ENCODE measurements at places on chromosomes 5 and 9. TPM values are rescaled to one million over a fixed set of nuclear protein-coding genes. Genes with fewer than 3 reads are reported as not detected.

DNA sequence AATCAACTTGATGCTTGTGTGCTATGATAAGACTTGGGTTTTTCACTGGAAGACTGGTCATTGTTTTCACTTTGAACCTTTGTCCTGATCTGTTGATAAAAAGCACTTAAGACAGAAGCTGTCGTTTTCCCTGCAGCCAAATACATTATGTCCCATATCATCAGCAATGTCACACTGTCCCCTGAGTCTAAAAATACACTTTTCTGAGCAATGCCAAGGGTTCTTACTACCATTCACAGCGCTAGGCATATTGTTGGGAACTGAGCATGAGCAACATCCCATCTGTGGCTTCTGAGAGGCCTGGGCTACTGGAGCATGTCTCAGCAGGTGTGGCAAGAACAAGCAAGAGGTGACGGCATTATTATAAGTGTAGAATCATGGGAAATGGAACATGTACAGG, 81.8 kb downstream of the SEMA6A start:
- no peaks in the 10 kb centered on the region for H3K27me3 ChIP-seq
- H3K27ac ChIP-seq = no peak overlapping the region
- no peak overlapping the region for H3K4me3 ChIP-seq
- DNase-seq = no peak
- H3K36me3 ChIP-seq = no peaks in the 10 kb centered on the region

DNA sequence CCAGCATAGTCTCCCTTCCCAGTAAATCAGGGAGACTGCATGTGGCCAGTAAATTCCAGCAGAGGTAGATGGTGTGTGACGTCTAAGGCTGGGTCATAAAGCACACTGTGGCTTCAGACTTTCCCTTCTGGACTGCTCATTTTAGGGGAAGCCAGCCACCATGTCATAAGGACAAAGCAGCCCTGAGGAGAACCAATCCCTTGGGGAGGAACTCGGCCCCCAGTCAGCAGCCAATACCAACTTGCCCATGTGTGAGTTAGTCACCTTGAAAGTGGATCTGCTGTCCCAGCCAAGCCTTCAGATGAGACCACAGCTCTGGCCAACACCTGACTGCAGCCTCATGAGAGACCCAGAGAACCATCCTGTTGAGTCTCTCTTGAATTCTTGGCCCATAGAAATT, 14.7 kb upstream of the NINJ1 start:
- H3K27me3 ChIP-seq = no peaks in the 10 kb centered on the region
- H3K4me3 ChIP-seq = no peak overlapping the region
- peaks cover 17% of the 10 kb centered on the region for H3K4me1 ChIP-seq
- no peak for DNase-seq
- no peak overlapping the region for H3K27ac ChIP-seq
- no peaks in the 10 kb centered on the region for H3K36me3 ChIP-seq

Gene DHFR
- total RNA-seq = 11.1 TPM

GRCh38 chr5:14504332-14504727, 77.3 kb upstream of the OTULINL start:
- no peak overlapping the region for H3K4me3 ChIP-seq
- no peaks in the 10 kb centered on the region for H3K4me1 ChIP-seq
- no peak for DNase-seq
- H3K27ac ChIP-seq = no peak overlapping the region
- no peaks in the 10 kb centered on the region for H3K27me3 ChIP-seq

DNA sequence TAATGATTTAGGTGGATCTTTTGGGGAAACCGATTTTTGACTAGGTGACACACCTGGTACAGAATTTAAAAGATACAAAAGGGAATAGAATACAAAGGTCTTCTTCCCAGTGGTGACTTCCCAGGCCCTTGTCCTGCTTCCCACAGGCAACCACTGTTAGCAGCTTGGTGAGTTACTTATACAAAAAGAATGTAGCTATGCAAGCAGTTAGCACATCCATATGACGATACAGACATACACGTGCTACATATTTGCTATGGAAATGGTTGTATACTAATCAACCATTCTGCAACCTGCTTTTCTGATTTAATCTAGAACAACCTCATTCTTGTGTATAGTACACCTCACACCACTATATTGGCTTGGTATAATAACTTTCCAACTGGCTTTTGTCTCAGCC, 51.0 kb downstream of the OTULIN start:
- no peaks in the 10 kb centered on the region for H3K4me1 ChIP-seq
- no peak overlapping the region for H3K27ac ChIP-seq
- no peak overlapping the region for H3K4me3 ChIP-seq
- peaks cover 77% of the 10 kb centered on the region for H3K36me3 ChIP-seq
- no peaks in the 10 kb centered on the region for H3K27me3 ChIP-seq

DNA sequence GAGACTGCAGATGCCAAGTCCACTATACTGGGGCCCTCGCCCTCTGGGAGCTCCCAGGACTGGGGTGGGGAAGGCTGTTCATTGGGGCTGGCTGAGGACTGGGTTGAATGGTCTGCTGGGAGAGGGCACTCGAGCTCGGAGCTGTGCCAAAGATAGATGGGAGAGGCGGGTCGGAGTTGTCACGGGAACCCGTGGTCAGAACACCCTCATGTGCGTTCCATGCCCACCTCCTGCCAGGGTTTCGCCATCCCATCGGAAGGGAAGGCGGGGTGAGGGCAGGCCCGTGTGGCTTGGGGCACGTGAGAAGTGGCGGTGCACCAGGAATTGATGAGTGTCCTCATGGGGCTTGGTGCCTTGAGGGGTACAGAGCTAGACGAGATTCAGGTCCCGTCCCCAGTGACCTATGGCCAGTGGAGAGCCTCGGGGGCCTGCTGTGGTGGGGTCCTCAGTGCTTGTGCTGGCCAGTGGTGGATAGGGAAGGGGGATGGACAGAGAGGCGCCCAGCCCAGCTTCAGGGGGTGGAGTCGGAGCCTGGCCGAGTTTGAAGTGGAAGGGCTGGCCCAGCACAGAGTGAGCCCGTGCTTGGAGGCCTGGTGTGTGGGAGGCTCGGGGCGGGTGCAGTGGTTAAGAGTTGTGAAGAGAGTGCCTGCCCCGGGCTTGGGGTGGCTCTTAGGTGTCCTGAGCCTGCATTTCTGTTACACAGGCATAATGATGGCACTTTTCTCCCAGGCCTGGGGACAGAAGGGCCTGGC, 4.3 kb downstream of the CACFD1 start:
- peaks cover 20% of the 10 kb centered on the region for H3K4me1 ChIP-seq
- no peak for DNase-seq
- peaks cover 14% of the 10 kb centered on the region for H3K36me3 ChIP-seq
- H3K27ac ChIP-seq = no peak overlapping the region

DNA sequence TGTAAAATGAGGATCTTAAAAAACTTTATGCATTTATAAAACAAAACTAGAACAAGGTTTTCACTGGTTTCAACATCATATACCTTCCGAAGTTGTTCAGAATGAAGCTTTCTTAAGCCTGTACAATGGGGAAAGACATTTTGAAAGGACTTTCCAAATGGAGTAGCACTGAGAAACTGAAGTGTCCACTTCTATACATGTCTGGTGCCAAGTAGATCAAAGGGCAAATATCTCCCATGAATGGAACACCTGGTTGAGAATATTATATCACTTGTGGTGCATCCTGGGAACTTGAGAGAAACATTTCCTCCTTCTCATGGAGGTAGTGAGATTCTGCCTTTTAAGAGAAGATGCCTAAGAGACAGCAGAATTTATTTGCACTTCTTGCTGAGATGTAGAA, 182.1 kb upstream of the ACTBL2 start:
- no peak overlapping the region for H3K27ac ChIP-seq
- no peaks in the 10 kb centered on the region for H3K4me1 ChIP-seq
- no peaks in the 10 kb centered on the region for H3K36me3 ChIP-seq
- H3K27me3 ChIP-seq = peaks cover 5% of the 10 kb centered on the region

Gene HRH2
- not detected for total RNA-seq

DNA sequence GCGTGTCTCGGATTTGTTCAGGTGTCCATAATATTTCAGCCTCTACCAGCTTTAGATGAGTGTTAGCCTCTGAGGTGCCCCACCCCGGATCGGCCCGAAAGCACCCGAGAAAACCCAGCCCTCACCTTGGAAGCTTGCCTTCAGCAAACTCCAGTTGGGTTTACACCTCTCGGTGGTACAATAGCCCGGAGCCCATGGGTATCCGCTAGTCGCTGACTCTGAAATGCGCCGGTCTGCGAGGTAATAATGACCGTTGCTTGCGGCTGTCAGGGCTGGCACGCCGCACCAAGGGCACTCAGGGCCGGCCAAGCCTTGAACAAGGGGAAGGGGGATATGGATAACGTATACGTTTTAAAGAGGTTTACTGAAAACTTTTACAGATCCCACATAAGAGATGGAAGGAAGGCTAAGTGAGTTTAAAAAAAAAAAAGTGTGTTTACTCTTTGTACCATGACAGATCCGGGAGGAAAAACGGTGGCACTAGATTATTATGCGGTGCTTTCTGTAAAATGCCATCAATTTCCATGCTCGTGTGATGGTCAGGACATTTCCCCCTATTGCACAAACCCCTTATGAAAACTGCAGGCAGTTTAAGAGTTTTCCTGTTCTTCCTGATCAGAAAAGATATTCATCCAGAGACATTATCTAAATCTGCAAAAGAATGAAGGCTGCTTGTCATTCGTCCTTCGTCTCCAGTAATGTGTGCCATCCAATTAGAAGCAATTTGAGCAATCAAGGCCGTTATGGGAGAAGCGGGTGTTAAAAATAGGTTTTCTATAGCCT, 124.2 kb downstream of the TMEM161B start:
- peaks cover 11% of the 10 kb centered on the region for H3K4me1 ChIP-seq
- H3K27me3 ChIP-seq = peaks cover 32% of the 10 kb centered on the region
- no peak overlapping the region for H3K27ac ChIP-seq
- DNase-seq = no peak
- H3K4me3 ChIP-seq = no peak overlapping the region

DNA sequence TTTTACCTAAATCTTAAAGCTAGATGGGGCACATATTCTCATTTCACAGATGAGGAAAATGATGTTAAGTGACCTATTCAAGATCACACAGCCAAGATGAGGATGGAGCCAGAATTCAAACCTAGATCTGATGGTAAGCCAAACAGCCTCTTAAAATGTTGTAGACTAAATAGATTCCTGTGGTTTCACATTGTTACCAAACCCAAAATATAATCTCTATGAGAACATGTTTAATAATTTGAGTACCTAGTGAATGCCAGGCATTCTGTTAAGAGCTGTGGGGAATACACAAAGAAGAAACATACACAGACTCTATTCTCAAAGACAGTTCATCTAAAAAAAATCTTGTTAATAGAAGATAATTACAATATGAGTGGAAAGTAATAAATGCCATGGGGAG, 25.2 kb downstream of the HOMER1 start:
- no peaks in the 10 kb centered on the region for H3K36me3 ChIP-seq
- no peak overlapping the region for H3K27ac ChIP-seq
- DNase-seq = no peak

- no peak for DNase-seq
- no peak overlapping the region for H3K27ac ChIP-seq
- H3K4me3 ChIP-seq = no peak overlapping the region
- H3K4me1 ChIP-seq = peaks cover 8% of the 10 kb centered on the region
- H3K36me3 ChIP-seq = peaks cover 12% of the 10 kb centered on the region
These were observed 20.2 kb downstream of the NDFIP1 start for GRCh38 chr5:142128675-142129208.

DNA sequence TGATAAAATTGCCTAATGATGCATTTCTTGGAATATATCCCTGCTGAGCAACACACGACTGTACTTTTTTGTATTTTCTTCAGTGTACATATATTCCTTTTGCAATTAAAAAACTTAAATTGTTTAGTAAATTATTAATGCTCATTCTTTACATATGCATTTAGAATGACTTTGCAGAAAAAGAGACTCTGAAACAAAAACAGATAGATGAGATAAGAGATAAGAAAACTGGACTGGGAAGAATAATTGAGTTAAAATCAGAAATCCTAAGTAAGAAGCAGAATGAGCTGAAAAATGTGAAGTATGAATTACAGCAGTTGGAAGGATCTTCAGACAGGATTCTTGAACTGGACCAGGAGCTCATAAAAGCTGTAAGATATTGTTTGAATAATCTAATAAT, 32.7 kb downstream of the RAD50 start:
- DNase-seq = no peak
- peaks cover 73% of the 10 kb centered on the region for H3K36me3 ChIP-seq
- H3K4me1 ChIP-seq = no peaks in the 10 kb centered on the region
- H3K4me3 ChIP-seq = no peak overlapping the region
- no peak overlapping the region for H3K27ac ChIP-seq

Gene GFI1B
- 0.07 TPM for total RNA-seq

DNA sequence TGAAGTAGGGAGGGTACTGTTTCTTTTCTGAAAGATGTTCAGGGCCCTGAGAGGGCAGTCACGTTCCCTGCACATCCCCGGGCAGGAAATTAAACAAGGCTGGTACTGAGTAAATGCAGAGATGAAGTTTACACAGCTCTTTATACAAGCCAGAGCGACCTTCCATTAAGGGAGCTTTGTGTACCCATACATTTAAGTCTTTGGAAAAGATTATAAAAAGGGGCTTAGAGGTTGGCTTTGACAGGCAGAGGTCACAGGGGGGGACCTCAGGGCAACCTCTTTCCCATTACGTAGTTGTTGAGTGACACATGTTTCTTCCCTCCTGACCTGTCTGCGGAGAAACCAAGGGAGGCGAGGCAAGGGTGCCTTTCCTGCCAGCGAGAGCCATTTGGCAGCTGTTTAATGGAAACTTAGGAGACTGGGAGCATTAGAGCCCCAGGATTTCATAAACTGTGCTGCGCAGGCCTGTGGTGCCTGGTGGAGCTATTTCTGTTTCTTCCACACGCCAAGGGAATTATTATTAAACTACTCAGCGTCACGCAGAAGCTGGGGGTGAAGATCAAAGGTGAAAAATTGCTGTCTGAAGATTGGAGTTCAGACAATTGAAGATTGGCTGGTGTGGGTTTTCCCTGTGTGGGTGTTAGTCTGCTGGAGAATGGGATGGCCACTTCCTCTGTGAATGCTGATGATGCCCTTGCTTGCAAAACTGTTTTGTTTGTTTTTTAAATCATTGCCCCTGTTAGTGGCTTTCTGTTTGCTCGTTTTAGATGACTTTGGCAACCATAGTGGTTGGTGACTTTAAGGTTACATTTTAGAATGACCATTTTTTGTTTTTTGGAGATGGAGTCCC, 3.2 kb upstream of the SMIM32 start:
- H3K4me3 ChIP-seq = no peak overlapping the region
- no peak for DNase-seq
- H3K36me3 ChIP-seq = no peaks in the 10 kb centered on the region
- H3K4me1 ChIP-seq = peaks cover 8% of the 10 kb centered on the region
- H3K27me3 ChIP-seq = peaks cover 43% of the 10 kb centered on the region
- H3K27ac ChIP-seq = no peak overlapping the region

GRCh38 chr5:177366528-177367322, 9.0 kb downstream of the RGS14 start:
- no peak for DNase-seq
- no peak overlapping the region for H3K4me3 ChIP-seq
- peaks cover 61% of the 10 kb centered on the region for H3K4me1 ChIP-seq
- no peaks in the 10 kb centered on the region for H3K27me3 ChIP-seq
- no peak overlapping the region for H3K27ac ChIP-seq
- peaks cover 43% of the 10 kb centered on the region for H3K36me3 ChIP-seq

Gene TOMM5
- 77.8 TPM for total RNA-seq

- H3K27ac ChIP-seq = no peak overlapping the region
- no peaks in the 10 kb centered on the region for H3K36me3 ChIP-seq
- no peaks in the 10 kb centered on the region for H3K27me3 ChIP-seq
- no peak for DNase-seq
- H3K4me3 ChIP-seq = no peak overlapping the region
- H3K4me1 ChIP-seq = no peaks in the 10 kb centered on the region
These were observed 45.6 kb upstream of the SLC44A1 start for GRCh38 chr9:105198865-105199264.

- no peak overlapping the region for H3K4me3 ChIP-seq
- no peaks in the 10 kb centered on the region for H3K36me3 ChIP-seq
- peaks cover 2% of the 10 kb centered on the region for H3K27me3 ChIP-seq
- DNase-seq = no peak
- no peak overlapping the region for H3K27ac ChIP-seq
These were observed 106.5 kb downstream of the ANKRD55 start for GRCh38 chr5:56126487-56127179.
